ENCODE measurements at places on chromosomes 3 and 15. TPM values are rescaled to one million over a fixed set of nuclear protein-coding genes. Genes with fewer than 3 reads are reported as not detected.

DNA sequence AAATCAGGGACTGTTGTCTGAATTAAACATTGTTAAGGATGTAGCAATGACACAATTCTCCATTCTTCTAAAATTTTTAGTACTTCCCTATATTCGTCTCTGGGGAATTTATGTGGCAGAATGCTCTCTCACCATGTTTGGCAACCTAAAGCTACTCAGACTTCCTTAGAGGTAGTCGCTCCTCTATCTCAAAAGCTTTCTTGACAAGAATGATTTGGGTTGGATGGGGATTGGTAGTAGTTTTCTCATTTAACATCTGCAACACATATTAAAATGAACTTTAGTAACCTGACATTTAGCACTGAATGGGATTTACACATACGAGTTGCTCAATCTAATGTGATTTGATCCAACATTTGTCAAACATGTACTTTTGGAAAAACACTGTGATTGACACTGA lies 233.3 kb downstream of the RBMS3 start:
- no peak for DNase-seq

DNA sequence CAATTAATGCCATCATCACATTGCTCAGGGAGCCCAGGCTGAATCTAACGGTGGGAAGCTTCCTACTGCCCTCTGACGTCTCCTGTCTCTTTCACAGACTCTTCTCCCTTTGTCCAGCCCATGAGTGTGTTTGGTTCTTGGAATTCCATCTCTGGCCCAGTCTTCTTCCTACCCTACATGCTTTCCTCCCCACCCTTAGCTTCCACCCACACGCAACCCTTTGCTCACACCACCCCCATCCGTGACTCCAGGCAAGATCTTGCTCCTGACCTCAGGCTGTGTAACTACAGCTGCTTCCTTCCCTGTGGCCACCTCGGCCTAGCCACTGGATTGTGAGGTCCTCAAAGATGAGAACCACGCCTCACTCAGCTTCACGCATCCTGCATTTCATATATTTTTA lies 72.3 kb upstream of the THBS1 start:
- DNase-seq: no peak

DNA sequence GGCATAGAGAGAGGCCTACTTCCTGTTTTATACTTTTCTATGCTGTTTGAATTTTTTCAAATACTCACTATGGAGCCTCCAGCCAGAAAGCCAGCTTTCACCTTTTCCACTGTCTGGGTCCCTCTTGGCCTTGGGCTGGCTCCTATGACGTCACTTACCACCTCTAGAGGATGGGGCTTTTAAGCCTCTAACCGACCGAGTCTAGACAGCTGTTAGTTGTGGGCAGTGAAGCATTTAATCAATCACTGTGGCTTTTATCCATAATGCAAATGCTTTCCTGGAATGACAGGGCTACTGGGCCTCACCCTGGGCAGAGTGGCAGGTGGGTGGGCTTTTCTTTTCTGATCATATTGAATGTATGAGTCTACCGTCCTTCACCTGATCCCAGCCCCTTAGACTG lies 61.9 kb downstream of the LRRK1 start:
- no peak for DNase-seq

- DNase-seq: no peak
These were observed 87.5 kb upstream of the MELTF start for GRCh38 chr3:197117114-197117513.

DNA sequence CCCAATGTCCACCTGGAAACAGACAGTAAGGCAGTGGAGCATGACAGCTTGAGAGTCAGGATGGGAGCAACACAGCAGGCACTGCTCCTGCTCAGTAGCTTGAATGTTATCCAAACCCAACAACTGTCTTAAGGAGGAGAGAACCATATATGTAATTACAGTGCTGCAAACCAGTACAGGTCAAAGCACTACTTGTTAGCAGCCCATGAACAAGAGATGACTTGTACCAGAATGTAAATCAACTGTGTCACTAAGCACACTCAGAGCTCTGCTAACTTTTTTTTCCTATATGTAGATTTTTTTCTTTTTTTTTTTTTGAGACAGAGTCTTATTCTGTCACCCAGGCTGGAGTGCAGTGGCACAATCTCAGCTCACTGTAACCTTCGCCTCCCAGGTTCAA lies 87.1 kb downstream of the ANO10 start:
- no peak for DNase-seq

DNA sequence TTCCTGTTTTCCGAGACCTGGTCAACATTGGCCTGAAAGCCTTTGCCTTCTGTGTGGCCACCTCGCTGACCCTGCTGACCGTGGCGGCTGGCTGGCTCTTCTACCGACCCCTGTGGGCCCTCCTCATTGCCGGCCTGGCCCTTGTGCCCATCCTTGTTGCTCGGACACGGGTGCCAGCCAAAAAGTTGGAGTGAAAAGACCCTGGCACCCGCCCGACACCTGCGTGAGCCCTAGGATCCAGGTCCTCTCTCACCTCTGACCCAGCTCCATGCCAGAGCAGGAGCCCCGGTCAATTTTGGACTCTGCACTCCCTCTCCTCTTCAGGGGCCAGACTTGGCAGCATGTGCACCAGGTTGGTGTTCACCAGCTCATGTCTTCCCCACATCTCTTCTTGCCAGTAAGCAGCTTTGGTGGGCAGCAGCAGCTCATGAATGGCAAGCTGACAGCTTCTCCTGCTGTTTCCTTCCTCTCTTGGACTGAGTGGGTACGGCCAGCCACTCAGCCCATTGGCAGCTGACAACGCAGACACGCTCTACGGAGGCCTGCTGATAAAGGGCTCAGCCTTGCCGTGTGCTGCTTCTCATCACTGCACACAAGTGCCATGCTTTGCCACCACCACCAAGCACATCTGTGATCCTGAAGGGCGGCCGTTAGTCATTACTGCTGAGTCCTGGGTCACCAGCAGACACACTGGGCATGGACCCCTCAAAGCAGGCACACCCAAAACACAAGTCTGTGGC lies 16.9 kb downstream of the TMEM43 start:
- no peak for DNase-seq

DNA sequence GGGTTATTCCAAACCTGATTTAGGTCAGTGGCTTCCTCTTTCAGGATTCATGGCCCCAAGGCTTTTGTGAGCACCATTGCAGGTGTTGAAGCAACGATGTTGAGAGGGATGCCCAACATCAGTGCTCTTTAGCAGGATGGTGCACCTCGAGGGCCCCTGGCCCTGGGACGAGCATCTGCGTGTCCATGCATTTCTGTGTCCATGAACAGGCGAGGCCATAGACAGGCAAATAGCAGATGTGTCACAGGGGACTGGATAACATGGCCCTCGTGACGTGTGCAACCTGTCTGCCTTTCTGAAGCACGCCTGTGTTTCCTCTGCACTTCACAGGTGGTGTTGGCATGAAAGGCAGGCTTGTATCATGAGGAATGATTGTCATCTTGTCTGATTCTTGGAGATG lies 132.3 kb downstream of the SNRPN start:
- no peak for DNase-seq

LMAN1L gene
- not detected for total RNA-seq

CTXN2 gene
- not detected for total RNA-seq

CHRFAM7A gene
- 1.1 TPM for total RNA-seq

Data from glomerular endothelial cell (primary cell).